ENCODE measurements at places on chromosomes 11 and 22. TPM values are rescaled to one million over a fixed set of nuclear protein-coding genes. Genes with fewer than 3 reads are reported as not detected.

Gene FAM83F
- total RNA-seq, result 0.73 TPM

Gene PGA5
- not detected for total RNA-seq

Gene FANCF
- total RNA-seq, result 9.5 TPM

Gene VEGFB
- total RNA-seq, result 107 TPM

Gene BRMS1
- total RNA-seq, result 28.7 TPM

Gene VPREB3
- not detected for total RNA-seq

Gene KDM2A
- 71.0 TPM for total RNA-seq

Gene LDLRAD3
- 7.1 TPM for total RNA-seq

Gene NXPE4
- not detected for total RNA-seq

Gene RAPSN
- total RNA-seq, result 1.0 TPM

Gene DCHS1
- 18.9 TPM for total RNA-seq

Gene SLC2A11
- total RNA-seq, result 9.9 TPM

Gene NLRX1
- 15.7 TPM for total RNA-seq

Gene NCF4
- 68.1 TPM for total RNA-seq

Gene SLC35E4
- 3.1 TPM for total RNA-seq

Gene PGGHG
- total RNA-seq, result 75.3 TPM

All from left lung (tissue), 14 donors.